Activated gamma-delta T cell treated with anti-CD3 and anti-CD28 coated beads, Interleukin-2, amount 50 U/mL, for 16 hours (primary cell): ENCODE measurements at places on chromosomes 12 and 14.

GRCh38 chr14:45970621-45971020 lies 681.0 kb downstream of the RPL10L start:
- DNase-seq = no peak

DNA sequence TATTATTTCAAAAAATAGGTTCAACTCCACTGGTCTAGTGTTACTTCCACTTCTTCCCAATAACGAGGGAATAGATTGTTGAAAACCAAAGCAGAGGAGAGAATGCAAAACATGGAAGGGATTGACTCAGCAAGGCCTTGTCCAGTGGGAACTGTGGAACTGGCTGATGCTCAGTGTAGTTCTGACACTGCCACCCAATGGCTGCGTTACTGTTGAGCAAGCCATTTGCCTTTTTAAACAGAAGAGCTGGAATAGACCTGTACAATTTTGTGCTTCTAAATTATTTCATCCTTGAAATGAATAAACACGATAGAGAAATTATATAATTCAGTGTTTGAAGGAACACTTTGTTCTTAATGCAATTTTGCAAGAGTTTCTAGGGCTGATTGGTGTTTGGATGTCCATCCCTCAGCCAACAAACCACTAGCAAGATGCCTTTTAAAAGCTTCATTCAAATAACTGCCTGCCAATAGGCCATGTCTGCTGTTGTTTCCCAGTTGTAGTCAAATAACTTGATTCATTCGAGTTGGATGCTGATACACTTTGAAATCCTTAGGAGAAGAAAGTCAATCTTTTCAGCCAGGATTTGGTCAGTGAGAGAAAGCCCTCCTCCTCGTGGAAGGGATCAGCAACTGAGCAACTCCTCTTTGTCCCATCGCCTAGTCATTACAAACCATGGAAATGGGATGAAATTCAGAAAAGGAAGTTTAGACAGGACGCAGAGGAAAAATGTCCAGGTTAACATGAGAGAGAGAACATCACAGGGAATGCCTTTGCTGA lies 7.3 kb upstream of the MGP start:
- no peak for DNase-seq

- no peak for DNase-seq
These were observed 137.1 kb downstream of the DUSP6 start for GRCh38 chr12:89215196-89215595.

DNA sequence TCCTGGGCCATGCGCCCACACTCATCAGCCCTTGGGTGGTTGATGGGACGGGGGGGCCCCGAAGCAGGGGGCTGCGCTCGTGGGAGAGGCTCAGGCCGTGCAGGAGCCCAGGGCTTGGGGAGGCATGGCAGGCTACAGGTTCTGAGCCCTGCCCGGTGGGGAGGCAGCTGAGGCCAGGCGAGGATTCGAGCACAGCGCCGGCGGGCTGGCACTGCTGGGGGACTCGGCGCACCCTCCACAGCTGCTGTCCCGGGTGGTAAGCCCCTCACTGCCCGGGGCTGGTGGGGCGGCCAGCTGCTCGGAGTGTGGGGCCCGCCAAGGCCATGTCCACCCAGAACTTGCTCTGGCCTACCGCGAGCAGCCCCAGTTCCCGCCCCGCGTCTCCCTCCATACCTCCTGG lies 295.8 kb upstream of the SEL1L start:
- no peak for DNase-seq
